Pericardium fibroblast (primary cell): ENCODE measurements at places on chromosomes 7 and 10. TPM values are rescaled to one million over a fixed set of nuclear protein-coding genes. Genes with fewer than 3 reads are reported as not detected.

SPDYE3 gene
- total RNA-seq = not detected in 2 replicates

TSPAN15 gene
- total RNA-seq = 0.82 and 4.0 TPM in 2 replicates

PRSS37 gene
- not detected in 2 replicates for total RNA-seq

PIP gene
- total RNA-seq = not detected in 2 replicates

MYO1G gene
- total RNA-seq = not detected in 2 replicates

CAMK1D gene
- 1.3 and 1.6 TPM in 2 replicates for total RNA-seq
